Dorsolateral prefrontal cortex (tissue), 122 donors: ENCODE measurements at places on chromosomes 7 and 10.

DNA sequence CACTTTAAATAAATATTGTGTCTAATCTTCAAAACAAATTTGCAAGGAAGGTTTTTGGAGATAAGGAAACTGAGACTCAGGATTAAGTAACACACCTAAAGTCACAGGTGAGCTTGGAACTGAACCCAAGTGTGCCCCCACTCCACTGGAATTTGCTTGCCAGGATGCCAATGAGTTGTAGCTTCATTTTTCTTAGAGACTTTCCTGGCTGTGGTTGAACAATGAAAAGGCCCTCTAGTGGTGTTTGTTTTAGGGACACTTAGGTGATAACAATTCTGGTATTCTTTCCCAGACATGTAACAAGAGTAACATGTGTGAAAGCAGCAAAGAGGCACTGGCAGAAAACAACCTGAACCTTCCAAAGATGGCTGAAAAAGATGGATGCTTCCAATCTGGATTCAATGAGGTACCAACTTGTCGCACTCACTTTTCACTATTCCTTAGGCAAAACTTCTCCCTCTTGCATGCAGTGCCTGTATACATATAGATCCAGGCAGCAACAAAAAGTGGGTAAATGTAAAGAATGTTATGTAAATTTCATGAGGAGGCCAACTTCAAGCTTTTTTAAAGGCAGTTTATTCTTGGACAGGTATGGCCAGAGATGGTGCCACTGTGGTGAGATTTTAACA is 1.5 kb downstream of the IL6 start:
- no peak for DNase-seq

GRCh38 chr10:37713132-37713501 is 144.3 kb downstream of the ZNF248 start:
- no peak for DNase-seq

- no peak for DNase-seq
Measured at GRCh38 chr7:66296557-66296956, 91.4 kb downstream of the TPST1 start.

DNA sequence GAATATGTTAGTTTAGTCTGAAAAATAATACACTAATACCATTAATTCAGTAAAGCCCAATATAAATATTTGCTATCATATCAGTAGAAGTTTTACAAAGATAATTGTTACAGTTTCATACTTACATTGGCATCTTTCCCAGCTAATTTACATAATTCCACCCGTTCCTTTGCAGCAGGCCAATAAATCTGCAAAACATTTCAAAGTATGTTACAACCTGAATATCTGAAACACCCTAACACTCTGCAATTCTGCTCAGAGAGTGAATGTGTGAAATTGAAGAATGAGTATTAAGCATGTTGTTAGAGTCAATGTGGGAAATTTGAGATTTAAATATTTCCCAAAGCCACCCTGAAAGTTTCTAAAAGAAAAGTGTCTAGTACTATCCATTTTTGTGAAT is 105.5 kb downstream of the SEMA3D start:
- DNase-seq = no peak

GRCh38 chr10:84706431-84706830 is 378.0 kb downstream of the CCSER2 start:
- DNase-seq = no peak

GRCh38 chr10:132685101-132685891 is 100.7 kb downstream of the NKX6-2 start:
- peak; percentile 97 for DNase-seq

- DNase-seq = no peak
Measured at GRCh38 chr10:13784067-13784466, 197.3 kb downstream of the PRPF18 start.

DNA sequence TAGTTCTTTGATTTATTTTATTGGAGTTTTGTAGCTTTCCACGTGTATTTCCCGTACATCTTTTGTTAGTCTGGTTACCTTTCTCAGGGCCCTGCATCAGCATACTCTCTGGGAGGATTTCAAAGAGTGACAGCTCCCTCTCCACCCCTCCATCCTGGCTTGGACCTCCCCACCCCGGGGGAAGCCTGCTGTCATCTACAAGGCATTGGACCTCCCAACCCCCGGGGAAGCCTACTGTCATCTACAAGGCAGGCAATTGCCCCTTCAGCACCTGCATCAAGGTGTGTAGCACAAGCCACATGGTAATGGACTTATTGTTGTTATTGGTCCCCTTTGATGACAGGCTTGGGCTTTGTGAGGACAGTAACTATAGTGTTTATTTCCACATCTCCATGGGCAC is 390.1 kb downstream of the TCERG1L start:
- no peak for DNase-seq

GRCh38 chr7:135834266-135834665 is 85.7 kb upstream of the FAM180A start:
- DNase-seq = no peak

- no peak for DNase-seq
Measured at GRCh38 chr7:2134740-2135139, 98.0 kb downstream of the MAD1L1 start.

GRCh38 chr10:128855618-128856428 is 611.2 kb upstream of the MGMT start:
- DNase-seq = no peak

DNA sequence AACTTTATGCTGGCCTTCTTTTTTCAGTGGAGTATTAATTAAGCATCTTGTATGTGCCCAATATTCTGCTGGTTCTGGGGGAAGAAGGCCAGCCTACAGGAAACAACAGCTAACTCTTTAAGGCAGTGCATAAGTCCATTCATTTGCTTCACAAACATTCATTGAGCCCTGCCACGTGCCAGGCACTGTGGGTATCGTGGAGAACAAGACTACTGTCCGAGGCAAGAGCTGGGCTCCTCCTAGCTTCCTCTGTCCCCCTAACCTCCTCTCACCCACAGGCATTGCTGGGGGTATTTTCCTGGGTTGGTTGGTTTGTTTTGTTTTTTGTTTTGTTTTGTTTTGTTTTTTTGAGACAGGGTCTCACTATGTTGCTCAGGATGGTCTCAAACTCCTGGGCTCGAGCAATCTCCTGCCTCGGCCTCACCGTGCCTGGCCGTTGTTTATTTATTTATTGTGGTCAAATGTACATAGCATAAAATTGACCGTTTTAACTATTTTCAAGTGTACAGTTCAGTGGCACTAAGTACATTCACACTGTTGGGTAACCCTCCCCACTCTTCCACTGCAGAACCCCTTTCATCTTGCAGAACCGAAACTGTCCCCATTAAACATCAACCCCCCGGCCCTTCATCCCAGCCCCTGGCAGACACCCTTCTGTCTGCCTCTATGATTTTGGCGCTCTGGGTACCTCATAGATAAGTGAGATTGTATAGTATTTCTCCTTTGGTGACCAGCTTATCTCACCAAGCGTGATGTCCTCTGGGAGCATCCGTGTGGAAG is 32.6 kb downstream of the CHST3 start:
- DNase-seq = peak; percentile 90

GRCh38 chr10:108852211-108852610 is 1071.1 kb downstream of the XPNPEP1 start:
- no peak for DNase-seq

DNA sequence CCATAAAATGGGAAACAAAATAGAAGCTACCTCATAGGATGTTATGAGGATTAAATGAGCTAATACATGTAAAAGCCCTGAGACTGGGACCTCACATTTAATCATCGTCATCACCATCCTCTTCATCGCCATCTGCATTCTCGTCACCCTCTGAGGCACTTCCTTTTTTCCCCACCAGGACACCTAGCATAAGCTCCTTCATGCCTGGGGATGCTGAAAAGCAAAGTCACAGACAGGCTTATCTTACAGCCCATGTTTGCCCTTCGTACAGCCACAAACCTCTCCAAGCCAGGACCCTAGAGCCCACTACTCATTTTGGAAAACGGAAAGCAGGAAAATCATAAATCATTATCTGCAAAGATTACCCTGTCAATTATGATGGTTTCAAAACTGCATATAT is 249.6 kb downstream of the GPAM start:
- no peak for DNase-seq

- no peak for DNase-seq
Measured at GRCh38 chr7:47697543-47697942, 115.6 kb upstream of the TNS3 start.

GRCh38 chr10:76085817-76086167 is 654.4 kb downstream of the LRMDA start:
- DNase-seq = no peak

DNA sequence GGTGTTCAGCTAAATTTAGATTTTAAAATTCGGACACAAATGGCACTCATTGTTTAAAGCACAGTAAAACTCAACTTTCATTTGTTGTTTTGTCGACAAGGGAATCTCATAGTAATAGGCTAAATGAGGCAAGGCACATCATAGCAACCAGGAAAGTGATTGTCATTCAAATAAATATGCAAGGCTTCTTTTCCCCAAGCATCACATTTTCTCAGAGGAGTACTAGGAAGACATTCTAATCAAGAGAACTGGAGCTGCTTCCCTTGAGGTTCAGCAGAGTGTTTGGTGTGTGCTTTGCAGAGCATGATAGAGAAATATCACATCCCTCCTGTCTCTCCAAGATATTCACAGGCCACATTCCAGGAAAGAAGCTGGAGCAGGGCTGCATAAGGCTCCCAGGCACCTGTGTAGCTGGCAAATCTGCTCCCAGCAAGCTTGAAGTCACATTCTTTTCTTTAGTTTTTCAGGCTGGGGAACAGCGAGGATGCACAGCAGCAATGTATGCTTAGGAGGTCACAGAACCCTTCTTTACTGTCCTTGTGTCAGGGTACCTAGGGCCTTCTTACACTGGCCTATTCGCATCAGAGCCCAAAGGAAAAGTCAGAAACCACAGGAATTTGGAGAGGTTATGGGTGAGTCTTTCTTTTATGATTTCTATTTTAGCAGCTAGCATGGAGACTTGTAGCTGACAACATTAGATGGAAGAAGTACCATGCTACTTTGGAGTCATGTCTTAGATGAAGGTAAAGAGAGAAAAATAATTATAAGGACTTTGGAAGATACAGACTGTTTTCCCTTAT is 95.9 kb upstream of the HDAC9 start:
- DNase-seq = no peak

- DNase-seq = no peak
Measured at GRCh38 chr7:2431260-2431867, 28.0 kb downstream of the CHST12 start.

GRCh38 chr10:8061274-8062211 is 7.1 kb downstream of the GATA3 start:
- DNase-seq = no peak

- DNase-seq = no peak
Measured at GRCh38 chr7:116697152-116697551, 25.2 kb downstream of the MET start.

GRCh38 chr7:148701414-148701813 is 2.7 kb downstream of the CUL1 start:
- DNase-seq = no peak

- no peak for DNase-seq
Measured at GRCh38 chr10:110880012-110880411, 8.3 kb downstream of the PDCD4 start.

GRCh38 chr7:12705878-12706277 is 18.4 kb downstream of the ARL4A start:
- DNase-seq = no peak

DNA sequence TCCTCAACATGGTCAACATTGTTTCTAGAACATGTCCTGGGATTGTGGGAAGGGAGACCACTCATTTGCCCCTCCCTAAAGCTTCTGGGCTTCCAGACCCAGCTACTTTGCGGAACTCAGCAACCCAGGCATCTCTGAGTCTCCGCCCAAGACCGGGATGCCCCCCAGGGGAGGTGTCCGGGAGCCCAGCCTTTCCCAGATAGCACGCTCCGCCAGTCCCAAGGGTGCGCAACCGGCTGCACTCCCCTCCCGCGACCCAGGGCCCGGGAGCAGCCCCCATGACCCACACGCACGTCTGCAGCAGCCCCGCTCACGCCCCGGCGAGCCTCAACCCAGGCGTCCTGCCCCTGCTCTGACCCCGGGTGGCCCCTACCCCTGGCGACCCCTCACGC is at the start of gene EPO:
EPO (plus strand) TSS at position 190 of the 392 bp plus-strand sequence. CDS start 513 bp downstream, outside the sequence.
- DNase-seq = no peak

DNA sequence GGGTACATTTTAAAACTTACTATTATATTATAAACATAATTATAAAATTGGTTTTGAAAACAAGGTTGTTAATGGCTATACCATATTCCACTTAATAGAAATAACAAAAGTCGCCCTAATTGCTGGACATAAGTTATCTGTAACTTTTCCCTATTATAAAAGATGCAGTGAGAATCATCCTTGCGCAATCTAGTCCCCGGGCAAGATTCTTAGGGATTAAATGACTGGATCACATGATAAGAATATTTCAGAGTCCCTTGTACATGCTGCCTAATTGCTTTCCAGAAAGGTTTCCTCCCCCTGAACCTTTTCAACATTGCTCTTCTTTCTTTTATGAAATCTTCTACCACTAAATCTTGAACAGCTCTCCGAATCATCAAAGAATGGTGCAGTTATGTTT is 479.8 kb upstream of the MKI67 start:
- no peak for DNase-seq

DNA sequence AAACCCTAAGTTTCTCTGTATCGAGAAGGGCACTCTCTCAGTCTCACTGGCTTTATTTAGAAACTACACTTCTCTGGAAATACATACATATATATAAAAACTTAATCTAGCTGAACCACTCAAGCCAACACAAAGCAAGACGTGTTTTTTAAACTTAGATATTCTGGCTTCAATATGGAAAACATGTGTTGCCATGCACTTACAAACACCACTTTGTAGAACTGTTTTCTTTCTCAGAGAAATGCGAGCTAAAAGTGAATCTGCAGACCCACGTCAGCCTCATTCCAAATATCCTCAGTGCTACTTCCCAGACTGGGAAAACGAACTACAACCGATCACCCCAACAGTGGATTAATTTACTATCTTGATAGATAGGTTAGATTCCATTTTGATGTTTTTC is 1.7 kb downstream of the CCDC3 start:
- DNase-seq = no peak

GRCh38 chr7:46079421-46079820 is 158.3 kb upstream of the IGFBP3 start:
- DNase-seq = no peak

- DNase-seq = peak; percentile 33
Measured at GRCh38 chr7:124762611-124763143, 2.9 kb downstream of the GPR37 start.

- DNase-seq = no peak
Measured at GRCh38 chr7:153190986-153191385, 431.4 kb downstream of the ACTR3B start.
